Dorsolateral prefrontal cortex (tissue), 122 donors: ENCODE measurements at places on chromosomes 16 and 17. TPM values are rescaled to one million over a fixed set of nuclear protein-coding genes. Genes with fewer than 3 reads are reported as not detected.

TM4SF5 gene
- not detected for total RNA-seq

KRTAP3-2 gene
- not detected for total RNA-seq

TP53TG3C gene
- not detected for total RNA-seq

CACNG1 gene
- not detected for total RNA-seq

MYADML2 gene
- 1.7 TPM for total RNA-seq

SEPTIN12 gene
- total RNA-seq = not detected

PPP1R1B gene
- 167 TPM for total RNA-seq

PTRH2 gene
- 15.5 TPM for total RNA-seq

BAIAP3 gene
- total RNA-seq = 132 TPM

KRTAP9-4 gene
- not detected for total RNA-seq

OMG gene
- 117 TPM for total RNA-seq

CYTH1 gene
- total RNA-seq = 89.3 TPM

TMEM238L gene
- total RNA-seq = not detected

HAPSTR1 gene
- total RNA-seq = 95.1 TPM

PERCC1 gene
- not detected for total RNA-seq

KLHL10 gene
- not detected for total RNA-seq

FOXO3B gene
- 3.3 TPM for total RNA-seq

PPP1R27 gene
- total RNA-seq = not detected

SGCA gene
- 0.48 TPM for total RNA-seq

MYH8 gene
- not detected for total RNA-seq

CYBA gene
- total RNA-seq = 30.0 TPM

NACA2 gene
- total RNA-seq = not detected

CNTD1 gene
- total RNA-seq = 2.1 TPM

ST6GALNAC1 gene
- total RNA-seq = 4.0 TPM

CES3 gene
- 6.3 TPM for total RNA-seq

KRTAP2-1 gene
- not detected for total RNA-seq

VMO1 gene
- total RNA-seq = 1.4 TPM

C16orf92 gene
- not detected for total RNA-seq

MT1F gene
- total RNA-seq = 136 TPM

NPIPB8 gene
- 6.6 TPM for total RNA-seq
